ENCODE measurements at places on chromosomes 1 and 21.
A peak's percentile ranks its signal among the peaks of the same experiment; 100 is the strongest.

DNA sequence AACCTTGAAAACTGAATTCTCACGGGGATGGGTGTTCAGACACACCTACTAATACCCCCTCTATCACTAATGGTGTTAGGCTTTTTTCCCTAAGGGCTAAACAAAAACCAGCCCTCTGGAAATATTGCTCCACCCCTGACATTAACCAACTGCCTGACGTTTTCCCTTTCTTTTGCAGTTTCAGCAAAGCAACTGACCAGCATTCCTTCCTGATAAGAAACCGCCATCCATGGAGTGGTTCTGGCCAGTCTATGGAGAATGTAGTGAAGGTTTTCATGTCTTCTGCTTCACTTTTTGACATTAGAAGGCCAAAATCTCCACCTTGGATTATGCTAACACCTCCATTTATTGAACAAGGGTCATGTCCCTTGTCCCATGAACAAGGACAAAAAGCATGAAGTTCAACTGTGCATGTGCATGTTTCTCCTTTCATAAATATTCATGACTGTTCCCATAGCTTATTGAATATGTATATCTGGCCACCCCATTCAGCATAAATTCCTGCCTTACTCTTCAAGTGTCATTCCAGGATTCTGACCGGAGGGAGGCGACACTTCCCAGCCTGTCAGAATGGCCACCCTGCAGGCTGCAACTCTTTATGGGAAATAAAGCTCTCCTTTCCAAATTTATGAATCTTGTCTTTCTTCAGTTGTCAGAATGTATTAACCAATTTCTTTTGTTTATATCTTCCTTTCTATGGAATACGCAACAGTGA lies 314.3 kb downstream of the HHIPL2 start:
- DNase-seq, result no peak

DNA sequence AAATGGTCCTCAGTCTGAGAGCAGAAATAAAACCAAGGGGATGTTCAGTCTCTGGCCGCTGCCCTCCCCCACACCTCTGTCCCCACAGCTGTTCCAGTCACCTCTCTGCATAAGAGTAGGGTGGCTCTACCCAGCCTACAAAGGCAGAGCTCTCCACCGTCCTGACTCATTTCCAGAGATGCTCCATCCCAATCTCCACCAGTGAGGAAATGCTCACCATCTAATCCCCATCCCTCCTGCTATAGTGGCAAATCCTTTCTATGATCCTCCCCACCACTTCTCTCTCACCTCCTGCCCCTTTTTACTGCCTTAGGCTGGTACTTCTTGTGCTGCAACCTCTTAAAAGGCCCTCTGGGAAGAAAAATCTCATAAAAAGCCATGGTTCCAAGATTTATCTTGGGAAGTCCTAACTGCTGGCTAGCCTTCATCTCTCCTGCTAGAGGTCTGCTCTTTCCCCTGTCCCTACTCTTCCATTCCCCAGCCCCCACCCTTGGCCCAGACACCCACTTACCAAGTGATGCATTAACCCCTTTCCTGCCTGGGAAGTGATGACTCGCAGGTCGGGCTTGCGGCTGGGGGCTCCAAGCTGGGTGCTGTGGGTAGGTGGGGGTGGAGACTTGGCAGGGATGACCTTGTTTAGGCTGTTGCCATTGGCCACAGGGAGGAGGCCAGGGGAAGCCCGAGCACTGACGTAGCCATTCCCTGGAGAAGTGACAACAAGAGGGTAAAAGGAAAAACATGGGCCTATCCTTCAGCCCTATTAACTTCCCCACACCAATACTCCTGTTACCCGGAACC lies 23.9 kb downstream of the MEF2D start:
- no peak for DNase-seq

DNA sequence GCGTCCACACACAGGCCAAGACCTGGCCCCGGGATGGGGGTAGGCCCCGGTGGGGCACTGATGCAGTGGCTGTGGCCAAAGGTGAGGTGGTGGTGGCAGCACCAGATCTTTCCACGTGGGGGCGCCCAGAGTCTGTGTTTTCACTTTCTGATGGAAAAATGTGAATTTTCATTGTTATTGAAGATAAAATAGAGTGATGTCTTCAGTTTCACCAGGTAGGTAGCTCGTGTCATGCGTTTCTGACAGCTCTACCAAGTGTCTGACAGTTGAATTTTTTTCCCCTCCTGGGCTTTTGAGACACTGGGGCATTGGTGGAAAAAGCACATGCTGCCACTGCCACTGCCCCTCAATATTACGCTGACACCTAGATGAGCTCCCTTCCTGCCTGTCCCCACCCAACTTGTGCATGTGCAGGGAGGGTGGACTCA lies 40.0 kb upstream of the MAGOH start:
- peak; percentile 49 for DNase-seq

DNA sequence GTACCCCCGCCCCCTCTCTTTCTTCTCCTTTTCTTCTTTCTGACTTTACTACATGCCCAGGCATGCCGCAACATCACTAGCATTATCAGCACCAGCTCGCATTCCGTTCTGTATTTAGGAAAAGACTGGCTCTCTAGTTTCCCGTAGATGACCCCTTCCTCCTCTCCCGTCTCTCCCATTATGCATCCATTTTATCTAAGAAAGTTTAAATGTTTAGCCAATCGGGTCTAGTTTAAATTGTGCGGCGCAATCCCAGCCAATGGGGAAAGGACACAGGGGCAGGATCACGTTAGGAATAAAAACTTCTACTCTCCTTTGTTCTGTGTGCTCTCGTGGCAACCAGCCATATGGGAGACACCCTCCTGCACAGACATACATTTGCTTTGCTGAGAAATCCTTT lies 2.3 kb upstream of the KRTAP10-7 start:
- no peak for DNase-seq

DNA sequence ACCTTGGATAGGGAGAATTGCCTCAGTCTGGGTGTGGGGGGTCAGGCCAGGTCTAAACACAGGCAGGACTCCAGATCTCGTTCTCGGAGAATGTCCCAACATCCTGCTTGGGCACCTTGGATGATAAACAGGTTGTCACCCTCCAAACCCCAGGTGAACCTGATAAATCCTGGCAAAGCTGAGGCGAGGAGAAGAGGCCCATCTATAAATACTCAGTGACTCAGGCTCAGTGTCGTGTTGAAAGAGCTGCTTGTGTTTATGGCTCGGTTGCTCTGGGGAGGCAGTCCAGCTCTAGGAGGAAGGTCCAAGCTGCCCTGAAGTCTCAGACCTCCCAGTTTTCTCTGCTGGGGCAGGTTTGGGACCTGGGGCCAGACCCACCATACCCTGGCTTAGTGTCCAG lies 15.8 kb upstream of the TRIM63 start:
- no peak for DNase-seq

Data from stimulated activated CD4-positive, alpha-beta T cell treated with anti-CD3 and anti-CD28 coated beads, Interleukin-1b, Interleukin-23, amount 100 ng/mL, for 1 hour (primary cell).